HCT116 (cell line): ENCODE measurements at places on chromosomes 7 and 10.
A peak's percentile ranks its signal among the peaks of the same experiment; 100 is the strongest.

DNA sequence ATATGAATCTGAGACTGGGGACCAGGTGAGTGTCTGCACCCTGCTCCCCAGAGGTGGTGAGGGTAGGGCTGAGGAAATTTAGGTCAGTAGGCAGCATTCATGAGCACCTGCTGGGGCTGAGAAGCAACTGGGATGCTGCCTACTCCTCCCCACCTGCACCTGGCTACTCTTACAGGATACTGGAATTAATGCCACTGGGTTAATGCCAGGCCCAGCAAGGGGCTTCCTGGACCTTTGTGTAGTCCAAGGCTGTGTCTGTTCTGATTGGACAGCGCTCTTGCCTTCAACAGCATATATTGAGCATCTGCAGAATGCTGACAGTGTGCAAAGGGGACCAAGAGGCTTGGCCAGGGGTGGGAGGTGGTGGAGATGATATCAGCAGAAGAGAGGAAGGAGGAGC is 32.1 kb downstream of the ADCYAP1R1 start:
- no peaks in the 10 kb centered on the region for H3K4me1 ChIP-seq
- H3K36me3 ChIP-seq = no peaks in the 10 kb centered on the region
- H3K27me3 ChIP-seq = peaks cover 68% of the 10 kb centered on the region
- no peak for DNase-seq
- H3K4me3 ChIP-seq = no peak overlapping the region

DNA sequence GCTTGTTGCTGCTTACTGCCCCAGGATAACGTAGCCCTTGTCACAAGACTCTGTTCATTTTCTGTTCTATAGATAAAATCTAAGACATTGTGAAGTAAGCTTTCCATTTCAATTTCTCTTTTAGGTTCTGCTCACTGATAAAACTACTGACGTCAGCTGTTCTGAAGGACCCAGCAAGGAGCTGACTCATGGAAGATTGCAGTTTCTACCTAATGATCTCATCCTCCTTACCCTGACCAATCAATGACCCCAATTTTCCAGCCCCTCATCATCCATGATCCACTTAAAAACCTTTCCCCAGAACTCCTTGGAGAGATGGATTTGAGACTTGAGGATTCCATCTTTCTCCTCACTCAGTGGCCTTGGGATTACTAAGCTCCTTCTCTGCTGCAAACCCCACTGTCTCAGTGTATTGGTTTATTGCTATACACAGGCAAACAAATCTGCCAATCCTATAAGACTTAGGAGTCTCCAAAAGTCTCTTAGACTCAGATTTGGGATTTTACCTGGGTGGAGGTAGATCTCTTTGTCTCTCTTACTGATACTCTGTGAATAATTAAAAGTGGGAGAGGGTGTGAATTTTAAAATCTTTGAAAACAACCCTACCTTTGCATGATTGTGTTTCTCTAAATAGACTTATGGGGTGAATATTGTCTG is 109.2 kb upstream of the TRIM24 start:
- no peak overlapping the region for H3K4me3 ChIP-seq
- no peak for DNase-seq
- H3K4me1 ChIP-seq = no peaks in the 10 kb centered on the region
- H3K36me3 ChIP-seq = no peaks in the 10 kb centered on the region
- no peak overlapping the region for H3K27ac ChIP-seq
- no peaks in the 10 kb centered on the region for H3K27me3 ChIP-seq

DNA sequence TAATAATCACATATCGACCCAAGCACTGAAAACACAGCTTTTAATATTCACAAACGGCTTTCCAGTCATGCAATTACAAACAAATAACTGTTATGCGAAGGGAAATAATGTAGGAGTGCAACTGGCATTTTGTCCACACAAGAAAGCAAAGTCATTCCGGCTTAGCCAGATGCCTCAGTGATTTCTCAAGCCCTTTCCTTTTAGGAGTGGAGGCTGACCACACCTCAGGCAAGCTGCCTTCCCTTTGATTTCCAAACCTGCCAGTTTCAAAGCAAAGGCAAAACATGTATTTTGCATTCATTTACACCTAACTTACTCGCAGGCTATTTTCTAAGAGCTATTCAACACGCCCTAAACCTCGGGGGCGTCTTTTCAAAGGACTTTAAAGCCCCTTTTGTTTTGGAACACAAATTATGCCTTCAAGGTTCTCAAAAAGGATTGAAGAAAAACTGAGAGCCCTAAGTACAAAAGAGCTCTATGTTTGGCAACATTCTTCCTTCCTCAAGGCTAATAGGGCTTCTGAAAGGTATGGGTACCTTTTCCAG is 109.6 kb downstream of the CPXM2 start:
- no peak overlapping the region for H3K27ac ChIP-seq
- H3K4me3 ChIP-seq = no peak overlapping the region
- H3K4me1 ChIP-seq = no peaks in the 10 kb centered on the region
- DNase-seq = no peak

DNA sequence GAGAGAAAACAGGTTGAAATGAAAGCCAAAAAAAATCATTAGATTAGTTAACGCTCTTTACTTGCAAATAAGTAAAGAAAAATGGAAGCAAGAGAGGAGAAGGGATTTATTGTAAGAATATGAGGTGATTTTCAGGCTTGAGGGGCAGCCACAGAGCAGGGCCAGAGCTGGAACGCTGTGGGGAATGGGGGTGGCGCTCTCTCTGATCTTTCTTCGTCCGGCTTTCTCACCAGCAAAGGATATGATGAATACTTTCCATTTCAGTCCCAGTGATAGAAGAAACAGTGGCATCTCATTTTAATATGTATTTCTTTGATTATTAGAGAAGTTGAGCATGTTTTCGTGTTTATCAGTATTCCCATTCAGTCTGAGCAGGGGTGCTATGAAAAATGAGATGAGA is 112.2 kb downstream of the SKIDA1 start:
- no peaks in the 10 kb centered on the region for H3K36me3 ChIP-seq
- no peak overlapping the region for H3K27ac ChIP-seq
- no peak for DNase-seq
- no peak overlapping the region for H3K4me3 ChIP-seq

DNA sequence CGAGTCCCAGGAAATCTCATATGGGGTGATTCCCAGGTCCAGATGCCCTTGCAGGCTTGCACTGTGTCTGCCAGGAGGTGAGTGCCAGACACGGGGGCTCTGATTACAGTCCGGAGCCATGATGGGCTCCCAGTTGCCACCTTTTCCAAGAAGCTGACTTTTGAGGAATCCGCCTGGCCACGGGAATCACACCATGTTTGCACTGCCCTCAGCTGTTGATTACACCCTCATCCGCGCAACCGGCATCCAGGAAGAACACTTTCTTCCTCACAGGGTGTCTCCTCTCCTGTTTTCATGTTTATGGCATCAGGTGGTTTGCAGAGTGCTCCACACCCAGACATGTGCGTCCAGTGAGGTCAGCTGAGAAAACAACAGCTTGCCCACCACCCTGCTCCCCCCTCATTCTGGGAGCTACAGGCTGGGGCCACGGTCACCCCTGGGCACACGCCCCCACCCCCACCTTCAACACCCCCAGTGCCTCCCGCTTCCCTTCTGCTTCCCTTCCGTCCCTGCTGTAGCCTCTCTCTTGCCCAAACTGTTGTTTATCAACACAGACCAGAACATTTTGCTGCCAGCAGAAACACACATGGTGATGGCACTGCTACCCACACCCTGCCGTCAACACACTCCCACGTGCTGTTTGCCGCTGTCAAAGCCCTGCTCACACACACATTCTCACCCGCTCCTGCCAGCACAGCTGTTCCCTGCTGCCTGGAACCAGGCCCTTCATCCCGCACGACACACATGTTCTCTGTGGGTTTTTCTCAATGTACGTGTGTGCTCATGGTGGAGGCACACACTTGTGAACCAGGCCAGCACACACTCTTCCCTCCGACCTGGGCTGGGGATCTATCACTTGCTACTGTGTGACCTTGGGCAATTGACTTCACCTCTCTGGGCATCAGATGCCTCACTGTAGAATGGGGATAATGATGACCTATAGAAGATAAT is 35.8 kb downstream of the DDIT4 start:
- no peak overlapping the region for H3K4me3 ChIP-seq
- no peaks in the 10 kb centered on the region for H3K36me3 ChIP-seq
- peaks cover 53% of the 10 kb centered on the region for H3K4me1 ChIP-seq
- no peak for DNase-seq
- no peaks in the 10 kb centered on the region for H3K27me3 ChIP-seq
- H3K27ac ChIP-seq = peak overlapping the region; percentile 54

DNA sequence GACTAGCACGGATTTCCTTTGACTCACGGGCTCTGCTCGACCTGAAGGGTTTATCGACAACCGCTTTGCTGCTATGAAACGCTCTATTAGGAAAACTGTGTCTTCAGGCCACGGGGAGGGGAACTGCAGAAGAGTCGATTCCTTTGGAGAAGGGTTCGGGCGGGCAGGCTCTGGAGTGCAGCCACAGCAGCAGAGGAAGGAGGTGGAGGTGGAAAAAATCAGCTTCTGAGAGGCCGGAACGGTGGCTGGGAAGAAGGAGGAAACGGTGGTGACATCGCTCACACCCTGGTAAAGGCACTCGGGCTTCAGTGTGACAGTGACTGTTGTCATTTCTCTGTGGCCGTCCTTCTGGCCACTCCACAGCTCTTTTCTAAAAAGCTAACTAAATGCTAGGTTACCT is 64.6 kb upstream of the MGMT start:
- H3K4me1 ChIP-seq = no peaks in the 10 kb centered on the region
- no peaks in the 10 kb centered on the region for H3K27me3 ChIP-seq
- H3K4me3 ChIP-seq = no peak overlapping the region
- DNase-seq = no peak
- no peaks in the 10 kb centered on the region for H3K36me3 ChIP-seq
- no peak overlapping the region for H3K27ac ChIP-seq
